ENCODE measurements at places on chromosomes 4 and X.

DNA sequence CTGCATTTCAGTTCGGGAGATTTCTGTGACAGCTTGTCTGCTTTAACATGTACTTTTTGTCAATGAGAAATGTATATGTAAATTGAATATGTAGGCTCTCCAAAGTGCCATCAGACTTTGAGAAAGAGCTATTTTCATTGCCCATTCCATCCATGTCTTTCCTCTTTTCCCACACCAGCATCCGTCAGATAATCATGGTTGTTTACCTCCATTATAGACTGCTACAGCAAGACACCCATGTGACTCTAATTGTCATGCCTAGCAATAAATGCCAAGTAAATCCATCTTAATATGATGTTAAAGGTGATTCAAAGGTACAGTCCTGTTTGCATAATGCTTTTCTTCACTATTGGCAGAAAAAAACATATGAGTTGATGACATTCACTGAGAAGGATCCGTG, 1019.3 kb upstream of the GRID2 start:
- no peak for DNase-seq

DNA sequence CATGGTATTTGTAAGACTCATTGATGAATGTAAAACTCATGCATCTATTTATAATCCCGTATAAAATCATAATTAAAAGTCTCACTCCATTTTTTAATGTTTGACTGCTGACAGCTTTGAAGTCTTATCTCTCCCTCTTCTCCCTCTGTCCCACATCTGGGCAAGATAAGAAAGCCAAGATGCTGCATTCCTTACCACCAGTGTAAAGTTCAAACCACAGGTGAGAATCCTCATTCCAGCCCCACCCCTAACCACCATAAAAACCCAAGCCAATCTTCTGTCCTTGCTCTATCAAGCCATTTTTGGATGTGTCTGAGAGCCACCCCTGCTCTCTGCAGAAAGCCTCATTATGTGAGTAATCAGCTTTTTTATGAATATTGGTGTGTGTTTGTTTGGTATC, 59.3 kb upstream of the MAGED1 start:
- no peak for DNase-seq

GRCh38 chrX:87679849-87680248, 162.2 kb downstream of the KLHL4 start:
- DNase-seq, result no peak

DNA sequence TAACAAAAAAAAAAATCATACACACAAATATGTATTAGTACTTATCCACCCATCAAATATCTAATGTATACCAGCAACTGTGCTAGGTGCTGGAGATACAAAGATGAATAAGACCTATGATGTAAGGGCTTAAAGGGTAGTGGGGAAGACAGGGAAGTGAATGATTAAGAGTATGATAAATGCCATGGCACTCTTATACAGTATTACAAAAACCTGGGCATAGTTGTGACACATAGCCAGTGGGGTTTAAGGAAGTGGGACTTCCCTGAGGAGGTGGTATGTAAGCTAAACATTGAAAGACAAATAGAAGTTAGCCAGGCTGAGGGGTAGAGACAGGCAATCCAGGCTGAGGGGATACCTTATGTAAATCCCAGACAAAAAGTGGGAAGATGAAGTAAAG, 23.5 kb downstream of the CHM start:
- no peak for DNase-seq

GRCh38 chr4:37985730-37986275, 25.6 kb downstream of the PTTG2 start:
- DNase-seq, result no peak

GRCh38 chr4:148812101-148812500, 369.9 kb upstream of the NR3C2 start:
- DNase-seq, result no peak
